ENCODE measurements at places on chromosomes 5 and 9.

DNA sequence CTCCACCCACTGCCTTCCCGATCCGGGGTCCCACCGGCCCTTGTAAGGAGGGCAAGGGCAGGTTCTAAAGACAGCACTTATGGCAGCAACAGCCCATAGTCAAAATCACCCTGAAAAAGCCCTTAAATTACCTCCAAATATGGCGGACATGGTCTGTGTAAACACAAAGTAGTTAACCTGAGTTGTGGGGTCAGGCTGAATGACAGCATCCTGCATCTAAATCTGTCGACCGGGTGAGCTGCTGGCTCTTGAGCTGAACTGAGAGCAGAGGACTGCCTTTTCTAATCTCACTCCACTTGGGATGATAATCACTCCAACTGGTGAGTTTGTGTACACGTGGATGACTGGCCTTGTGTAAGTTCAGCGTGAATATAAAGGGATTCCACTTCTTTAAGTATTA lies 249.6 kb downstream of the DENND1A start:
- DNase-seq = no peak

GRCh38 chr5:84115727-84116126 lies 269.0 kb downstream of the EDIL3 start:
- DNase-seq = no peak

DNA sequence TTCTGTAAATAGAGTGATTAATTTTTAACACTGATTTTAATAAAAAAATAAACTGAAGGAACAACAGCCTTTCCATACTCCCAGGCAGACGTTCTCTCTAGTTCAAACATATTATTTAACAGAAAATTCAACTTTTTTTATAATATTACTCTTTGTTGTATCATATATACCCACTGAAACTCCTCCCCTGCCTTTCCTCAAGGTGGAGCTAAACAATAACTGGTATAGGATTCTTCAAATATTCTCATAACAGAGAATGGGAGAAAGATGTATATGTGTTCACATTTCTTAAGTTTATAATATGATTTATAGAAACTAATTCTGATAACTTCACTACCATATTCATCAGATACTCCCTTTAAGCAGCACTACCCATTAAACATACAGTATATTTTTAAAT lies 83.4 kb downstream of the CYLC2 start:
- no peak for DNase-seq

GRCh38 chr5:137096149-137097103 lies 402.7 kb downstream of the SPOCK1 start:
- DNase-seq = no peak

DNA sequence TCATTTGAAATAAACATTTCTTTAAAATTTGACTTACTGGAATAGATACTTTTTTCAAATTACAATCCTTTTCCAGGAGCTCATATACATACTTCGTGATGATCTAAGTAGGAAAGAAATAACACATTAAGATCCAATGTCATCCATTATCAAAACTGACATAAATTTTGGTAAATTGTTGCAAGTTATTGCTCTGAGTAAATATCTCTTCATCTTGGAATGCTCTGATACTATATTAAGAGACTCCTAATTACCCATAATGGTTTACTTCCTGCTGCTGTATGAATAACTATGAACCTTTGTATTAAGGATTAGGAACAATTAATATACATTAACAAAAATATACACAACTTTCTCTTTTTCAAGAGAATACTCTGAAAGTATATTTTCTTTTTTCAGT lies 223.0 kb upstream of the POU5F2 start:
- no peak for DNase-seq

- DNase-seq = no peak
Observed at GRCh38 chr5:172079876-172080275, 73.4 kb upstream of the FBXW11 start.

- no peak for DNase-seq
Observed at GRCh38 chr5:133688391-133688790, 76.0 kb upstream of the FSTL4 start.

- DNase-seq = no peak
Observed at GRCh38 chr9:82031538-82032280, 43.1 kb downstream of the SPATA31D1 start.

Data from activated T-cell treated with anti-CD3 and anti-CD28 coated beads, Interleukin-2, amount 50 U/mL, for 72 hours (primary cell).